Fibroblast of skin of back (primary cell): ENCODE measurements at places on chromosomes 4 and X.

GRCh38 chr4:19579608-19580007, 672.1 kb upstream of the SLIT2 start:
- no peak for DNase-seq

GRCh38 chr4:183255487-183255886, 64.6 kb downstream of the CLDN22 start:
- DNase-seq = no peak

DNA sequence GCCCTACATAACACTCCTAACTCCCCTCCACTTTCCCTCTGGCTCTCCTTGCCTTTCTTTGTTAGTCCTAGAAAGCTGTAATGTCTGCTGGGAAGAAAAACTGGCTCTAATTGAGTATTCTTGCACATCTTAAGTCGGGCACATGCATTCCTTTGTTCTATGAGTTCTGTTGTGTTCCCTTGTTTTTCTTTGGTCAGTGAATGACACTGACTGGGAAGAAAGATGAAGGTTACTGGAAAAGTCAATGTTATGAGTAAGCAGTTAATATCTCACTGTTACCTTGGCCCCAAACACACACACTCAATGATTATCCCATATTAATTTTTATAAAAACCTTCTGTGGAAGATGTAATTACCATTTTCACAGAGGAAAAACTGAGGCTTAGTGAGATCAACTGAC, 215.9 kb downstream of the SOWAHB start:
- DNase-seq = peak; percentile 29

GRCh38 chr4:92651536-92651935, 347.8 kb downstream of the GRID2 start:
- DNase-seq = no peak

GRCh38 chrX:38583181-38583580, 21.8 kb downstream of the TSPAN7 start:
- no peak for DNase-seq

DNA sequence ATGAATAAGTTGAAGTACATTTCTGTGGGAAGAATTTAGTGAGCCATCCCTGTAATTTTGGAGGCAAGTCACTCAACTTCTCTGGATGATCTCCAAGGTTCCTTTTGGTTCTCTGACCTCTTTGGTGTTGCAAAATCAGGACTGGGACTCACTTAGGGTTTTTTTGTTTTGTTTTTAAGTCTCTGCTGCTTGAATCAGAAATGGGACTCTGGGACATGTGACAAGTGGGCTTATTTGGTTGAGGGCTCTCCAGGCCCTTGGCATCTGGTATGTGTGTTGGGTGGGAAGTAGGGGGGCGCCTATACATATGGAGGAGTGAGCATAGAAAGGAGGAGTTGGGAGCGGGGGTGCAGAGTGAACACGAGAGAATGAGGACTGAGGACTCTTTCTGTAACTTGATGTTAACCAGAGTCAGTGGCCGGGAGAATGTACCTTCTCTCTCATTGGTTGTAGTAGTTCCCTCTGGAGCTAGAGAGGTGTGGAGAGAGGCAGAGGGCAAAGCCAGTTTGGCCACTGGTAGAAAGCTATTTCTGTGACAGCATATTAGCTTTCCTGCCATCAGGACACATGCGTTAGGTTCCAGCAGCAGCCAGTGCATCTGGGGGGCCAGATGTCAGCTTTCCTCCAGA, 1.9 kb downstream of the ARHGAP10 start:
- peak; percentile 41 for DNase-seq

DNA sequence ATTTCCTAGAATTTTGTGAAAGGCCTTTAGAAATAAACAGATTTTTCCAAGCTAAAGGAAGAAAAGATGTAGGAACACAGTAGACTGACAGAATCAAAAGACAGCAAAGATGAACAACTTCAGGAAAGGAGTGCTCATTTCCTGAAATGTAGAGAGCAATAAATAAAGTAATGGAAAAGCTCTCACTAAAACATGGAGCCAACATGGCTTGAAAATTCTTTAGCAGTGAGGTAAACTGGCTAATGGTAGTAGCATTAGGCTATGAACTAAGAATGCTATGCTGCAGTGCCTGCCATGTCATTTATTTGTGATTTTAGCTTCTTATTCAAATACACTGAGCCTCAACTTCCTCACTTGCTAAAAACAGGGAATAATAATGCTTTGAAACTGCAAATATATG, 108.7 kb downstream of the IQCM start:
- DNase-seq = peak; percentile 62

- no peak for DNase-seq
Observed at GRCh38 chr4:186924723-186925122, 201.1 kb upstream of the FAT1 start.

- no peak for DNase-seq
Observed at GRCh38 chrX:139192386-139192961, 338.1 kb upstream of the F9 start.

- DNase-seq = no peak
Observed at GRCh38 chr4:18127030-18127429, 105.5 kb upstream of the LCORL start.

GRCh38 chrX:17021851-17022604, 75.6 kb downstream of the REPS2 start:
- peak; percentile 52 for DNase-seq

GRCh38 chr4:128812442-128813235, 3.1 kb downstream of the JADE1 start:
- peak; percentile 87 for DNase-seq

- no peak for DNase-seq
Observed at GRCh38 chrX:100659431-100660137, 15.6 kb downstream of the SRPX2 start.
